Stimulated activated CD8-positive, alpha-beta memory T cell treated with anti-CD3 and anti-CD28 coated beads, Interleukin-12 subunit alpha, Interleukin-12 subunit beta, amount 100 ng/mL, for 4 hours (primary cell): ENCODE measurements at places on chromosomes 13 and 19.
A peak's percentile ranks its signal among the peaks of the same experiment; 100 is the strongest.

GRCh38 chr19:39282021-39282420 is 13.8 kb downstream of the IFNL2 start:
- no peak for DNase-seq

- no peak for DNase-seq
Observed at GRCh38 chr13:113176822-113177221, 18.4 kb downstream of the PROZ start.

- peak; percentile 6 for DNase-seq
Observed at GRCh38 chr13:91346850-91347201, 661 bp upstream of the MIR17HG start.

DNA sequence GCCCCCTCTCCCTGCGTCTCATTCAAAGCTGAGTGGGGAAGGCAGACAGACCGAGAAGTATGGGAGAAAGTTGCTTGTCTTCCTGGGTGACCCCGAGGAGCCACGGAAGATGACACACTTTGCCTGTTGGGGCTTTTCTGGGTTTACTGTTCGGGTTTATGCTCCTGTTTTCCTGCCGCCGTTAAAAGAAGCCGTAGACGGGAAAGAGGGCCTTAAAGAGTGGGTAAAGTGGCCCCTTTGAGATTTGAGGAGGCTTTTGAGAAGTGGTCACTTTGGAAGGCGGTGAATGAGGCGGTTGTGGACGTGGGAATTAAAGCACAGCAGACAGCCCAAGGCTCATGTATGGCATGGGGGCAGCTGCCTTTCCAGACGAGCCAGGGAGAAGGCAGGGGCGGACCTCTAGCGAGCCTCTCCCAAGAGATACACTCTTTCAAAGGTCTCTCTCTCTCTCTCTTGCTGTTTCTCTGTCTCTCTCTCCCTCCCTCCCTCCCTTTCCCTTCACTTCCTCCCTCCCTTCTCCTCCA is 493 bp upstream of the LHFPL6 start:
- no peak for DNase-seq

DNA sequence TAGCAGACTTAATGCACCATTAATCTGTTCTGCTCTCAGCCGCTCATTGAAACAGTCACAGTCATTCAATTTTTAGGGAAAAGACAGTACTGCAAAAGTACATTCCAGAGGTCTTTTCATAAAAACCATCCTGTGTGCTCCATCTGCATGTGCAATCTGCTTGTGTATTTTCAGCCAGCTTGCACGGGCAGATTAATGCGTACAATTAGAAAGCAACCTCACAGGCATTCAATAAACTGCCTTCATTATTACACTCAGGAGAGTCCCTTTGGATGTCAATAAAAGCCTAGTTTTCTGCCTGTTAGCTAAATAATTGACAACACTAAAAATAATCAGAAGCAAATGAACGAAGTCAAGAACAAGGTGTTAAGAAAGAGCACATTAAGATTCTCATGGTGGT is 41.9 kb downstream of the EPSTI1 start:
- DNase-seq: no peak

DNA sequence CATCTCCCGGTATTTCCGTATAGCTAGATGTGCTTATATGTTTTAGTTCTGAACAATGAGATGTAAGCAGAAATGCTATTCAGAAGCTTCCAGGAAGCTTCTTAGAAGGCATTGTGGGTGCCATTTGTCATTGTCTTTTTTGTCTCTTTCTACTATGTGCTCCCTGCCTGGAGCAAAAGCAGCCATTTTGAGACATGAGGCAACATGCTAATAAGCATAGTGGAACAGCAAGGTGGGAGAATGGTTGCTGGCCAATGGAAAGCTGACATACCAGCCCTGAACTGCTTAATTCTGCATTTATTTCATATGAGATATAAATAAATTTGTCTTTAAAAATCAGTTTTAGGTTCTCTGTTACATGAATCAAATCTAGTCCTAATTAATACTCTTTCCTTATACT is 299.7 kb downstream of the LMO7 start:
- no peak for DNase-seq

DNA sequence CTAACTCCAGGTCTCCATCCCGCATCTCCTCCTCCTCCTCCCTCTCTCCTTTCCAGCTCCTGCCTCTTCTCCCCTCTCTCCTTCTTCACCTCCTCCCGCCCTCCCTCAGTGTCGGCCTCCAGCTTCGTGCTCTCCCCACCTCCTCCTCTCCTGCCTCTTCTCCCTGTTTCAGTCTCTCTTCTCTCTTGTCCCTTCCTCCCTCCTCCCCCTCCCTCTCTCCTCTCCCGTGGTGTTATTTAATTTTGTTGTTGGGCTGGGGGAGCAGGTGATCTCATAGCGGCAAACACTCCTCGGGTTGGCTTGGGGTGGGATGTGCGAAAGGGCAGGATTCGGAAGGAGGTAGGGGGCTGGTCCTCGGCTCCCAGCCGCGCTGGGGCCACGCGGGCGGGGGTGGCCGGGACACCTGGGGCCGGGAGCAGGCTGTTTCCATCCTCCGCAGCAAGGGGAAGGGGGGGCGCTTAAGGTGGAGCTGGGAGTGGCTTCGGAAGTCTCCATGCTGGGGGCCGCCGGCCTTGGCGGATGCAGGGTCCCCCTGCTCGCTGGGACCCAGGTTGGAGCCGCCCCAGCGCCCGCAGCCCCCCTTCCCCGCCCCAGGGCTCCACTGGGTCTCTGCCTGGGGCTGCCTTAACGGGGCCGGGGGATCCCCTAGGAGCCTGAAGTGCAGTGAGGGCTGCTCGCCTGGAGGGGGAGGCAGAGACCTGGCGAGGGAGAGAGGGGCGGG is at the start of gene CA11:
Gene CA11, minus strand, starts transcription at position 187 of the 721 bp plus-strand sequence. CDS start 555 bp downstream, outside the sequence.
- peak; percentile 87 for DNase-seq

- no peak for DNase-seq
Observed at GRCh38 chr13:99399623-99399974, 92.4 kb upstream of the GPR183 start.

- no peak for DNase-seq
Observed at GRCh38 chr13:79491715-79492114, 10.8 kb downstream of the NDFIP2 start.
